Right ventricle myocardium inferior (tissue), 1 donor: ENCODE measurements at places on chromosomes 2 and 18. TPM values are rescaled to one million over a fixed set of nuclear protein-coding genes. Genes with fewer than 3 reads are reported as not detected.

- DNase-seq, result no peak
Measured at GRCh38 chr18:42780171-42780570, 335.3 kb downstream of the RIT2 start.

DNA sequence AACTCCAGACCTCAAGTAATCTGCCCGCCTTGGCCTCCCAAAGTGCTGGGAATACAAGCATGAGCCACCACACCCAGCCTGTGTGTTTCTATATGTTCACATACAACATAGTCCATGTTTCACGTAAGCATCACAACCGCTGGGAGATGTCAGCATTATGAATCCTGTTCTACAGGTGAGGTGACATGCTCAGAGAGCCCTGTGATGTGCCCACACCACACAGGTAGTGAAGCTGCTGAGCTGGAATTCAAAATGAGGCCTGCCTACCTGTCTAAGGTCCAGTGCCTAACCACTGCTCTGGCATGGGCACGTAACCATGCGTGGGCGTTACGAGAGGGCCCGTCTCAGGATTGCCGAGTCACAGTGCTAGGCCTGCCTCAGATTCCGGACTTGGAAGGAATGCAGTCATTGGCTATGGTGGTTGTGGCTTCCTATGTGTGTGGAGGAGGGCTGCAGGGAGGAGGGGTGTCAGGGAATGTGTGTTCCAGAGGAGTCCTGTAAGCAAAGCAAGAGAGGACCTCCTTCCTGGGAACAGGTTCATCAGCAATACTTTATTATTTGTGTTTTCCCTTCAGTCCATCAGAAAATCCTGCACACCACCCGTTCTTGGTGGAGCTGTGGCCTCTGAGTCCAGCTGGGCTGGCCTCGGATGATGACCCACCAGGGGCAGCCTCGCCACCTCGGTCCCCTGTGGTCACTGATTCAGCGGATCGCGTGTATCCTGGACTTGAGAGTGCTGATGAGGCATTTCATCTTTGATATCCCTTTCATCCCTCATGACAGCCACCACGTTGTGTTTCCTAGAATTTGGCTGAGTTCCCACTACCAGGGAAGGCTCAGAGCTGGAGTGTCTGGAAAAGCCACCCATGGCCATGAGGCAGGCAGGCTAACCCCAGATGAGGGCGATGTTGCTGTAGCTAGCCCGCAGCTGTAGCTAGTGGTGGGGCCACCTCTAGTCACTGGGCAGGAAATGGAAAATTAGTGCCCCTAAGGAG is 31.1 kb downstream of the HK2 start:
- DNase-seq, result no peak

GRCh38 chr2:241126771-241127202 is 22.5 kb downstream of the PASK start:
- DNase-seq, result no peak

NEUROD1 gene
- not detected for total RNA-seq

TFCP2L1 gene
- 0.30 TPM for total RNA-seq

DNA sequence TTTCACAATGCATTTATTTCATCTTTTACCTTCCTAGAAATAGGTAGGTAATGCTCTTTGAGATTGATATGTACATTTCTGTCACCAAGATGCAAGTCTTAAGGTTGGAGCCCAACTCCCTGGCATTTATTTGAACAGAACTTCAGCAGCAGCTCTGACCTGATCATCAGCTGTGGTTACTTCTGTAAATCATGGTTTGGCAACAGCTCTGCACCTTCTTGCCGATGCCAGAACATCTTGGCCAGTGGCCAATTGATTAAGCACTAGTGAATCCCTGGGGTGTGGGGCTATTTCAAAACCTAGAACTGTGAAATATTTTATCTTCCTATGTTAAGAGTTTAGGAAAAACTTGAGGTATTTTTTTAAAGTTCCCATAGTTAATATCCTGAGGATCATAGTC is 124.8 kb upstream of the NYAP2 start:
- no peak for DNase-seq

TFPI gene
- total RNA-seq, result 33.6 TPM

CENPA gene
- 0.65 TPM for total RNA-seq

FIGN gene
- 16.7 TPM for total RNA-seq

USP34 gene
- 45.7 TPM for total RNA-seq

DNA sequence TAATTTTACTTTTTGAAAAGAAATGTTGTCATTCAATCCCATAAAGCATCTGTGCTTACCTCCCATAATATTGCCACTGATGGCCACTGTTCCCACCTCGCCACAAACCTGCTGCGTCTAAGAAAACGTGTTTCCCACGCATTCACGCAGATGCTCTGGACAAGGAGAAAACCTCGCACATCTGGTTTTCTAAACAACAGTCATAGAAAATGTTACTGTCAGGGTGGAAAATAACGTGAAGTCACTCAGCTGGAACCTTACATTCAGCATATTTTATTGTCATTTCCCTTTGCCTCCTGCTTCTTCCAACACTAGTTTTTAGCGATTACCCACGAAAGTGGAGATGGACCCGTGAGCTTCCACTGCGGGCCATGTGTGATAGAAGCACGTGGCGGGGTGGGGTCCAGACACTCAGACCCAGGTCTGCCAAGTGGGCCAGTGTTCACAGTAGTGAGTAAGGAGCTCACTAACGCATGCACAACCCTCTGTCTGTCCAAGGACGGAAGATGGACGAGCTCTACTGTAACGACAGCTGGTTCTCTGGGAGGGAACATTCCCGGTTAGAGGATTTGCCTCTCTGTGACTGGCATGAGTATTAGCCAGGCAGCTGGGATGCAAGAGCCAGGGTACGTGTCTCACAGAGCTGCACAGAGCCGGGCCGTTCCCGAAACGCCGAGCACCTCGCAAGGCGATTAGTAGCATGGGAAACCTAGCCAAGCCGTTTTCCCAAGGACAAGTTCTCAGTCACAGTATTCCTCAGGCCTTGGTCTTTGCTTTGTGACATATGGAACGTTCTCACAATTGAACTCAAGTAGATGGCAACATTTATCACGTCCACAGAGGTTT is 94.5 kb downstream of the MTCL1 start:
- no peak for DNase-seq

GMCL1 gene
- total RNA-seq, result 4.3 TPM

RELCH gene
- total RNA-seq, result 11.1 TPM

GPBAR1 gene
- total RNA-seq, result 2.0 TPM

SOWAHC gene
- 2.5 TPM for total RNA-seq

- no peak for DNase-seq
Measured at GRCh38 chr18:75779450-75779849, 351.9 kb upstream of the SMIM21 start.

DNA sequence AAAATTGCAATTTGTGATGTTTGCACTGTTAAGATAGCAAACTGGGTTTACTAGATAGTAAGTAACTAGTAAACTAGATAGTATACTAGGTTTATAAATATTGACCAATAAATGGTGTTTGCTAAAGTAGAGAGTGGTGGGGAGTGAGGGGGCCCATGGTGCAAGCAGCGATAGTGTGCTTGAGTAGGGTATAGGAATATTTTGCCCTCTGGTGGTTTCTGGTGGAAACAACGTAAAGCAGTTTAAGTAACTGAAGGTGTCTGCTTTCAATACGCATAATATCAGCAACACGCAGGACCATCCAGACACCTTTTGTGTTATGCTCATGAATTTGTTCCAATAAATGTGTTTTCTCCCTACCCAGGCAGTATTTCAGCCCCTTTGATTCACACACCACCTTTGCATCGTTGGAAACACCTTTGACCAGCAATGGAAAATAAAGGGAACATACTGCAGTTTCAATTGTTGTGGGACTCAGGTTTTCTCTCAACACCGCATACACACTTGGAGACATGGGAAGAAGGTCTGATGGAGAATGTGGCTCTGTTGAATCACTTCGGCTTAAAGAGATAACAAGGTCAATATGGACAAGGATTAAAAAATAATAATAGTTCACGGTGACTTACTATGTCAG is 16.7 kb upstream of the STAT1 start:
- DNase-seq, result no peak

GRCh38 chr2:30147196-30147714 is 448 bp downstream of the YPEL5 start:
- no peak for DNase-seq

GRCh38 chr18:40613721-40614120 is 1341.3 kb upstream of the PIK3C3 start:
- no peak for DNase-seq

CFAP221 gene
- 0.51 TPM for total RNA-seq

- DNase-seq, result peak; percentile 79
Measured at GRCh38 chr18:51110073-51110797, 80.2 kb downstream of the SMAD4 start.

DNA sequence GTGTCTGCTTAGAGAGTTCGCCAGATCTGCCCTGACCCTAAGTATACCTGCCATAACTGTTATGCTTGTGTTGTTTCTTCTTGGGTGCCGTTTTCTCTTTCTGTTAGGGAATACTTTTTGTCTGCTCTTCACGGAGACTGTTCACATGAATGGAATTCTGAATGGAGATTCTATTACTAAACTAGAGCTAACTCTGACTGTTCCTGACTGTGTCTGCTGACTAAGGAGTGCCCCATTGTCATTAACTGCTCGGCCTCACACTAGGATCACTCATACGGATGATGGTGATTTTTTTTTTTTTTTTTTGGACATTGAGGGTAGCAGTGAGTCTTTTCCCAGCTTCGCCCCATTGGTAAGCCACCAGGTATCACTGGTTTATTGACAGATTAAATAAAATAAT is 104.8 kb upstream of the SLC8A1 start:
- no peak for DNase-seq

VWA3B gene
- total RNA-seq, result 0.38 TPM

ABCB11 gene
- 0.32 TPM for total RNA-seq

DNA sequence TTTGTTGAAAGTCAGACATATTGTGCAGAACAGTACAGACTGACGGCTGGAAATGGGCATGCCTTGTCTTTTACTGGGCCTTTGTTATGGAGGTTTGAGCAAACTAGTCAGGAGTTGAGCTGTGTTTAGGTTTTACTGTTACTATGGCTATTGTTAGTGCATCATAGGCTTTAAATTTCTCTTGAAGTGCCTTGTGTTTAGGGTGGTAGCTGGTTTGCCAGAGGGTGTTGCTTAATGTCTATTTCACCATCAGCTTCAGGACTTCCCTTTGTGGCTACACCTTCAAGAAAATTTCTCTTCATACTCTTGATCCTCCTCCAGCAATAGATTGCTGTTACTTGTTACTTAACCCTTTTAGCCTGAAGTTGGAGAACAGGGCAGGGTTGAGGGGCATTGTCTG is 104.6 kb downstream of the CAPN13 start:
- no peak for DNase-seq

- peak; percentile 34 for DNase-seq
Measured at GRCh38 chr2:194327196-194327888, 1329.7 kb upstream of the SLC39A10 start.

DNA sequence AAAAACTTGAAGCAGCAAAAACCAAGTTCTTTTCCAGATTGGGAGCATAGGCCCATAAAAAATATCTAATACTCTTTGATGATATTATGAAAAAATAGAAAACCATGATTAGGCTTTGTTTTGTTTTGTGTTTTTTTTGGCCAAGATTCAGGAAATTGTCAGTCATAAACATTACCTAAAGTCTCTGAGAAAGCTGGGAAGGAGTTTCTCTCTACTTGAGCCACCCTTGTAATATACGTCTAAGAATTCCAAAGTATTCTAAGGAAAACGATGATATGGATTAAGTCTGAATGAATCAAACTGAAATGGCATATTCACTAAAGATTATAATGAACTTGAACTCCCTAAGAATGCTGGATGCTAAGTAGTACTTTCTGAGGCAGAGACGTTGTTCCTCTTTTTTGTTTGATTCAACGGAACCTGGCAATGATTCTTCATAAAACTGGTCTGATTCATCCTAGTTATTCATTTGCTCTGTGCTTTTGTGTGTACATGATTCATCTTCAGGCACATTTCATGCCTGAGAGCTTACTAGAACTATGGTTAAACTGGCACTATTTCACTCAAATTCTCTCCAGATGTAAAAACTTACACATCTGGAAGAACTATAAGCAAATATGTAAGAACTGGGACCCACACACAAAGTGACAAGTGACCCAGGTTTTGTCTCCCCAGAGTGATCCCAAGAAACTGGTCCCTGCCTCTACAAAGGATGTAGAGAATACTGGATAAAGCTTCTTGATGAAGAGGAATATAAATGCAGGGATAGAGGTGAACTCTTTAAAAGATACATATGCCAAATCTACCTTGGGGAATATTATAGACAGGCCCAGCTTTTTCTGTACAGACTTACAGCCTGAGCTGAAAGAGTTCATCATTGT is 159.7 kb downstream of the DOCK10 start:
- DNase-seq, result no peak

DNA sequence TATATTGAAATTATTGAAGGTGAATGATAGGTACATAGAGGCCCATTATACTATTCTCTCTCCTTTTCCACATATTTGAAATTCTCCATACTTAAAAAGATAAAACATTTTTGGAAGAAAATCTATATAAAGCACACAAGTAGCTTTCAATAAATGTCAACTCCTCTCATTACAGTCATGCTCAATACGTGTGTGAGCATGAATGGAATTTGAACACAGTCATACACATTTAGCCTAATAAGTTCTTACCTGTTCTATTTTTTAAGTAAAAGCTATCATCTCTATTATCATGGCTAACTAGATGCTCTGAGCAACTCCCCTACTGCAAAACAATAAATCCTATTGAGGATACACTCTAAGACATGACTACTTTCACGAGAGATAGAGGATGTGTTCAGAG is 41.9 kb upstream of the SPATS2L start:
- no peak for DNase-seq

ADCYAP1 gene
- not detected for total RNA-seq

GRCh38 chr2:100707016-100707947 is 112.7 kb upstream of the NPAS2 start:
- DNase-seq, result no peak

STK36 gene
- 7.5 TPM for total RNA-seq

- DNase-seq, result no peak
Measured at GRCh38 chr18:42155024-42155423, 200.0 kb downstream of the PIK3C3 start.

SKOR2 gene
- total RNA-seq, result not detected

- no peak for DNase-seq
Measured at GRCh38 chr2:85318222-85319074, 9.3 kb downstream of the TGOLN2 start.

- DNase-seq, result no peak
Measured at GRCh38 chr2:160014227-160014626, 48.2 kb downstream of the PLA2R1 start.

DNA sequence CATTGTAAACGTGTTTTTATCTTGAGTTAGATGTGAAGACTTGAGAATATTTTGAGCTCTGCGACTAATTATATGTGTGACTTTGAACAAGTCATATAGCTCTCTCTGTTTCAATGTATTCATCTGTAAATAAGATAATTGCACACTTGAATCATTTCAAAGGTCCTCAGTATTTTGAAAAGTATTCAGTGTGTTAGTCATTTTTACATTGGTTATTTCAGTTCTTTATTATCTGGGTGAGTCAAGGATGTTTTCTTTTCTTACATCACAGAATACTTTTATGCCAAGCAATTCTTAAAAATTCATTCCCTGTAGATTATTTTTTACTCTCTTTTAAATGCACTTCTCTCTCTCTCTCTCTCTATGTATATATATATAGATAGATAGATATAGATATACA is 1098.0 kb upstream of the ZEB2 start:
- no peak for DNase-seq

- no peak for DNase-seq
Measured at GRCh38 chr2:233853353-233853752, 982 bp downstream of the HJURP start.
